AG08395 (cell line): ENCODE measurements at places on chromosomes 12 and 14.
A peak's percentile ranks its signal among the peaks of the same experiment; 100 is the strongest.

DNA sequence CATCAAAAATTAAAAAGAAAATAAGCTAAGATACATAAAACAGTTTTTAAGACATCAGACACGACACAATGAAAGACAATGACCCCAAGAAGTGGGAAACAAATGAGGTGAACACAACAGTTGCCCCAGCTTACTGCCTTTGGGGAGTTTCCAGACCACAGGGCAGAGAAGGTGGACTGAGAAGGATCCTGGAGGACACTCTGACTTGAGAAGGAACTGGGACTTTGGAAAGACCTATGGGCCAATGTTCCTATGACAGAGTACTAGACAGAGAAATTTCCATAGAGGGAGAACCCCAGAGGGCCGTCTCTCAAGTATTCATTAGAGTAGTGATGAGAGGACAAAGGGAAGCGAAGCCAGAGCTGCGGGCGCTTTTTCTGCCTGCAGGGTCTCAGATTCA lies 6.2 kb upstream of the OR5AU1 start:
- no peak for DNase-seq

DNA sequence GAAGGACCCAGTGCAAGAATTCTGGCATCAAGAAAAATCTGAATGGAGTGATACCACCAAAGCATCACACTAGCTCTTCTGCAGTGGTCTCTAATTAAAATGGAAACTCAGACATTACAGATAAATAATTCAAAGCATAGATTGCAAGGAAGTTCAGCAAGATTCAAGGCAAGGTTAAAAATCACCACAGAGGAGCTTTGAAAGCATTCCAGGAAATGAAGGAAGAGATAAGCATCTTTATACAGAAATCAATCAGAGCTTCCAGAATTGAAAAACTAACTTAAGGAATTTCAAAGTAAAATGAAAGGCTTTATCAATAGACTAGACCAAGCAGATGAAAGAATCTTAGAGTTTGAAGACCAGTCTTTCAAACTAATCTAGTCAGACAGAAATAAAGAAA lies 20.4 kb upstream of the GLIPR1 start:
- DNase-seq: no peak

GRCh38 chr14:74834692-74835392 lies 41.1 kb downstream of the PROX2 start:
- no peak for DNase-seq

- no peak for DNase-seq
Measured at GRCh38 chr12:124862768-124863415, 772 bp downstream of the SCARB1 start.

GRCh38 chr12:54439521-54440255 lies 20.6 kb upstream of the ITGA5 start:
- DNase-seq: peak; percentile 87

DNA sequence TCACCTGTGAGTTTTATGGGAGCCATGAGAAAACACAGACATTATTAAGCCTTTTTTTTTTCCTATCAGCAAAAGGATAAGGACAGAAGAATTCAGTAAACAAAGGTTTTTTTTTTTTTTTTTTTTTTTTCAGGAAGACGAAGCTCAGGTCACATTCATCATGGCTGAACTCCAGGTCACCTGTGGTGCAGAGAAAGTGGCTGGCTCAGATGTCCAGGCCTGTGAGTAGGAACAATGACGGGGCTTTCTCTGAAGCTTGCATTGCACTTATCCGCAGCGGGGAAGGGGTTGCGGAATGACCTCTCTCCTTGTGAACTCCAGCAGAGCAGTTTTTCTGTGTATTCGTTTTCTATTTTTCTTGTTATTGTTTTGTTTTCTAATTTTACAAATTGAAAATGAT lies 759.6 kb upstream of the TMEM132C start:
- no peak for DNase-seq

DNA sequence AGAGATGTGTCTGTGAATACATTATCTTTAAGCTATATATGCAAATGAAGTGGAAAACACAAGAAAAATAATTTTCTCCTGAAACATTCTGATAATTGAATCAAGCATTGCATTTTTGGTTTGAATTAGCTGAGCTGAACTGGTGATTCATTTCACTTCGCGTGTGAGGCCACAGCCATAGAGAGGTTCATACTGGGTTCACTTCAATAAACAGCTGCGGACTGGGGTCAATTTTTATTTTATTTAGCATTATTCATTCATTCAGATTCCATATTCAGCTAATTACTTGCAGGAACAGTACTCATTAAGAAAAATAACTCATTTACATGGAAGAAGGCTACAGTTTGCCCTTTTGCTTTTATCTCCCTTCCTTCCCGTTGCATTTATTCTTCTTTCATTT lies 195.2 kb upstream of the LRIG3 start:
- peak; percentile 70 for DNase-seq

GRCh38 chr12:10366875-10367274 lies 23.0 kb downstream of the KLRK1 start:
- no peak for DNase-seq

- DNase-seq: no peak
Measured at GRCh38 chr12:65637774-65638173, 186.5 kb upstream of the HMGA2 start.

- peak; percentile 79 for DNase-seq
Measured at GRCh38 chr12:19018302-19018970, 111.1 kb upstream of the PLEKHA5 start.

GRCh38 chr14:99947695-99948094 lies 117.5 kb upstream of the EVL start:
- peak; percentile 21 for DNase-seq
